ENCODE measurements at places on chromosomes 4 and X.

DNA sequence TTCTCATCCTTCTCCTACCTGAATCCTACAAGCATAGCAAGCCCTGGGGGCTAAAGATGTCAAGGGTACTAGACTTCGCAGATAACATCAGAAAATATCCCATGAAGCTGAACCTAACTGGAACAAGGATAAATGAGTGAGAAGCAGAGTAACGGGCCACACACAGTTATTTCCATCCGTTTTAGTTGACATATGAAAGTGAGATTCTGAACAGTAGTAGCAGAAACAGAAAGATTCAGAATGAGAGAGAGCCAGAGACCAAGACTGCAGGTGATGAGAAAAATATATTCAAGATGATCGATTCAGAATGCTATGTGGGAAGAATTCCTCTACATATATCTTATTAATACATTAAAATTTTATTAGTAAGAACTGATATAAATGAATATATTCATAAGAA, 165.1 kb downstream of the TSPAN5 start:
- no peak for DNase-seq

DNA sequence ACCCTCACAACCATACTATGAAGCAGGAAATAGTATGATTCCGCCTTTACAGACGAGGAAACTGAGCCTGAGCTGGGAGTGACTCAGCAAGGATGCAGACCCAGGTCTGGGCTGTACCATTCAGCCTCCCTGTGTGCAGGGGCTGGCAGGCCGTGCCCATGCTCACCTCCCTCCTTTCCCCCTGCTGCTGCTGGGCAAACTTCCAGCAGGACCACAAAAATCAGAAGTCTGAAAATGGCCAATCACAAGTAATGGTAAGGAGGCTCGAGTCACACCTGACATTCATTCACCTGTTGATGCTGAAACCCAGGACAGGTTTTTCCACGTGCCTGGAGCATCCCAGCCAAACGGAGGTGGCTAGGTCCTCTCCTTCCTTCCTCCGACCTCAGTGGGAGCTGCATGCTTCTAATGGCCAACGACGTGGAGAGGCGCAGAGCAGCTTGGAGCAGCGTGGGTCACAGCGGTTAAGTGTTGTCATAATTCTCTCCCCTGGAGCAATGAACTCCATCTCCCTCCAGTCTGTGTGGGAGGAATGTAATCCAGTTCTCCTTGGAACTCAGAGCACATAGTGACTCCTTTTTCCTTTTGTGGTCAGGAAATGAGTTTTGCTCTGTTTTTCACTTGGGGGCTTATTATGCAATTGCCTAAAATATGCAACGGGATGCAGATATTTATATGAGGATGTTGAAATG, 371.7 kb downstream of the BCOR start:
- DNase-seq: no peak

DNA sequence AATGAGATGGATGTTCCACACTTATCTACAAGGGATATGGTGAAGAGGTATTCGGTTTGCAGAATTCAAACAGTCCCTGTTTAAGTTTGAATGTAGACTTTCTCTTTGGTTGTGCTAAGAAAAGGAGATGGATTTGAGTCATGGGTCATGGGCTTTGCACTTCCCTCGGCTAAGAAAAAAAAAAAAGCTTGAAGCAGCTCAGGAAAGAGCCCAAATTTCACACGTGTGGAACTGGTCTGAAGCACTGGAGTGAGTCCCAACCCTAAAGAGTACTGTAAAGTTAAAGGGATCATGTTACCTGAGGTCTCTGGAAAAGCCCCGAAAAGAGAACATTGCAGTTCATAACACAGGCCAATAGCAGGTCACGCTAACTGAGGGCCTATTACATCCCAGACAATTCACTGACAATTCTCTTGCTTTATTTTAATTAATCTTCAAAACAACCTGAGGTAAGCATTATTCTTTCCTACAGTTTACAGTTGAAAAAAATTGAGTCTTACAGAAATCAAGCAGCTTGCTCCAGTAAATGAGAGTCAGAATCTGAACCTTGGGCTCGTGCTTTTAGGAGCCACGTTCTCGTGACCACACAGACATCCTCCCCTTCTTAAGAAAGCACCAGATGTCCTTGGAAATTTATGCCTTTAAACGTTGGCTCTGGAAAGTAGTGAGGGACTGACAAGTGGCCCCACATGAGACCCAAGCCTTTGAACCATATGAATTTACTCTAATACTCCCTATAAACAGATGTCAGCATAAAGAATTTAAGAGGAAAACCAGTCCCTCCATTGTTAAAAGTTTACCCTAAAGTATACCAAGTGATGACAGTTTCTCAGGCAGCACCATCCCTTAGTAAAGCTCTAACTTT, 89.3 kb downstream of the MAD2L1 start:
- no peak for DNase-seq

DNA sequence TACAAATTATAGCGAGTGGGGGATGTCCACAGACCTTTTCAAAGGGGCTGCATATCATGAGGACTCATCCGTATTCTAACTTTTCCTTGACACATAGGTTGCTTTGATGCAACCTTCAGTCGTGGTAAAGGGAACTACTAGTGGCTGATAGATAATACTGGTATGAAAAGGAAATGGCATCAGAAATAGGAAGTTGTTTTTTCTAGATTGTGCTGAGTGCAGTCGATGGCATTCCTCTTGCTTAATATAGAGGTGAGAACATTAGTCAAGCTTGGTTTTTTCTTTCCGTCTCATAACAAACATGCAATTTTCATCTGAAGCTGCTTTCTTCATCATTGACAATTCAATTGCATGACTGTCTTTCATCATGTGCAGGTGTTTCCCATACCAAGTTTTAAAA, 16.6 kb downstream of the ENPEP start:
- DNase-seq: no peak

DNA sequence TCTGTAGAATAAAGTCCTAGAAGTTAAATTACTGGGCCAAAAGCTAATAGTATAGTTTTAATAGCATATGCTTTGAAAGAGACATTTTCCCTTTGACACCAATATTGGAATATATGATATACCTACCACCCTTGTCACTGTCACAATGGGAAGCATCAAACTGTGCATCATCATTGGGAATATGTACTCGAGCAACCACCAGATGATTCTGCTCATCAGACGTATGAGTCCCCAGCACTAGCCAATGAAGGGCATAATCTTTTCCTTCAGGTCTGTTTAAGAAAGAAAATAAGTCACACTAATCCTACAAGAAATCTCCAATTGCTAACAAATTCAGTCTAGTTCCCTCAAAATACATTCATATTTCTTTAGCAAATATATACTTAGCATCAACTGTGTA, 7.3 kb downstream of the RBBP7 start:
- DNase-seq: no peak
